ENCODE measurements at places on chromosomes 3 and 15.

GRCh38 chr3:42805141-42805821 is 991 bp upstream of the HIGD1A start:
- DNase-seq, result no peak

DNA sequence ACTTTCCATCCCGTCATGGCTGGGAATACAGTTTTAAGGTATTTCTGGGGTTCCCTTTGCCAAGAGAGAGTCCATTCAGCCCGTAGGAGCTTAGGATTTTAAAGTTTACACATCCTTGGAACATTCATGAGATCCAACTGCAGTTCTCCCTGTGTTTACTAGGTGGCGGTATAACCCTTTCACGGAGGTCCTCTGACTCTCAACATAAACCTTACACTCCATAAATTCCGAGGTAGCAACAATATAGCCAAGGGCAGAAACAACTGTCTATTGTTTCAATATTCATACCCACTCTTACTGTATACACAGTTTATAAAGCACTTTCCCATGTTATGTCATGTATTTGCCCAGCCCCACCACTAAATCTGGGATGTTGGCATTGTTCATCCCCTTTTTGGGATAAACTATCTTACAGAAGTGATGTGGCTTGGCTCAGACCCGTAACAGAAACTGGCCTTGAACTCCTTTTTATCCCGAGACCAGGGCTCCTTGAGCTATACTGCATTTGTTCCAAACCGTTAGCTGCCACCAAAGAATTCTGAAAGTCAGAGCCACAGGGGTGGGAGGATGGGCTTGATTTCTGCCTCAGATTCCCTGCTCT is 69.2 kb upstream of the COL6A5 start:
- DNase-seq, result peak; percentile 50

- DNase-seq, result no peak
These were observed 33.3 kb downstream of the CMTM6 start for GRCh38 chr3:32469151-32469874.

GRCh38 chr3:25128735-25129134 is 299.3 kb upstream of the RARB start:
- DNase-seq, result no peak

- DNase-seq, result no peak
These were observed 114.6 kb downstream of the XXYLT1 start for GRCh38 chr3:195156286-195156890.

- DNase-seq, result peak; percentile 16
These were observed 124.1 kb upstream of the MME start for GRCh38 chr3:154955907-154956533.

DNA sequence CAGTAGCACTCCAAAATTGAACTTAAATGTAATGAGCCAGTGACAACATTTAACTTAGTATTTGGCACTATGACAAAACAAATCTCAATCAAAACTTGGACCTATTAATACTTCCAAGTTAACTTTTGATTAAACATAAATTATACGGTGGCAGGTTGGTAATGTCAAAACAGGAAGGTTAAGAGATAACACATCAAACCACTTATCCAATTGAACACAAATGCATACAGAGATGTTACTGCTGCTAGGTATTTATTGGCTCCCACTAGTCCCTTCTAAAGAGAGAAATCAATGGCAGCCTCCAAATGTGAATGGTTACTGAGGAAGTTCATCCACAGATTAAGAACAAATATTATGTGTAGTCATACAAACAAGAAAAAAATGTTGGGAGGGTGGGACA is 1.8 kb downstream of the GSK3B start:
- DNase-seq, result peak; percentile 14

DNA sequence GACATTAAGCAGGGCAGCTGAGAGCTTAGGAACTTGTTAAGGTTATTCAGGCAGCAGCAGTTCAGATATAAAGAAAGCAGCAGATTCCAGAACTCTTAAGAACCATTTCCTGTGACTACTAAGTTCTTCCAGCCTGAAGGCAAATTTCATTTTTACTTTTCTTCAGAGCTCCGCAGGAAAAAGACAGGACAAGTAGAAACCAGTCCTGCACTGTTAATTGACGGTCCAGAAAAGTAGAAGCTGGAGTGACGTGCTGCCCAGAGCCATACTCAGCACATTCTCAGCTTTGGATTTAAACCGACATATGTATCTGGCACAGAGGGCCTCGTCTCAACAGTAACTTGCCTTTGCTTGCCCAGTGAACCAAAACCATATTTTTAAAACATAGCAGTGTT is 219.4 kb upstream of the STRIT1 start:
- DNase-seq, result no peak

DNA sequence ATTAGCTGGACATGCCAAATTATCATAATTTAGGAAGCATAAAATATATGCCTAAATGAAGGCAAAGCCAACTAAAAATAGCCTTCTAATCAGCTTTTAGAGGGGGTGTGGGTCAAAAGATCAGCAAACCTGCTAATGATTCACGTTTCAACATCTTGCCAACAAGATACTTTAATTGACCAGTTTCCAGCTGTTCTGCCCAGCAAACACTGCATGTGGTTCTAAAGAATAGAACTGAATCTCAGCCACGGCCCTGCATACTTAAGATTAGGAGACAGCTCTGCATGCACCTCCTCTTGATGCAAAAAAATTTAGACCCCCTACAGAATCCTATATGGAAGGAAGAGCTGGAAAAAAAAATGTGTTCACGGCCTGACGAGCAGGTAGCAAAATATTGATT is 500.5 kb downstream of the TBL1XR1 start:
- no peak for DNase-seq

DNA sequence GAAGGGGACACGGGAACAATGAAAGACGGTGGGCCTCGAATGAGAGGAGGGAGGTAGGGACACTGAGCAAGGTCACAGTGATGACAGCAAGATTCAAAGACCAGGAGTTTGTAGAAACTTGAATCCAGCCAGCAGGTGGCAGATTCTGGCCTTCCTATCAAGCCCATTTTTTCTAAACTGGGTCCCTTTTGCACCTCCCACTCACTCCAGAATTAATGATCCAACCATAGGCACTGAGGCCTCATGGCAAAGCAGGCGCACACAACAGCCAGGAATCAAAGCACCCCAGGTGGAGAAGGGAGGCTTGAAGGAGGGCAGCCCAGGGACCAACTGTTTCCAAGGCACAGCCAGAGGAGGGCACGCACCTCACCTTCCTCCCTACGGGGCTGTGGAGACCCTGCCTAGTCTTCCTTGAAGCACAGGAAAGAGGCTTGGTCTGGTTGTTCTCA is 90.2 kb downstream of the ANP32A start:
- peak; percentile 70 for DNase-seq

DNA sequence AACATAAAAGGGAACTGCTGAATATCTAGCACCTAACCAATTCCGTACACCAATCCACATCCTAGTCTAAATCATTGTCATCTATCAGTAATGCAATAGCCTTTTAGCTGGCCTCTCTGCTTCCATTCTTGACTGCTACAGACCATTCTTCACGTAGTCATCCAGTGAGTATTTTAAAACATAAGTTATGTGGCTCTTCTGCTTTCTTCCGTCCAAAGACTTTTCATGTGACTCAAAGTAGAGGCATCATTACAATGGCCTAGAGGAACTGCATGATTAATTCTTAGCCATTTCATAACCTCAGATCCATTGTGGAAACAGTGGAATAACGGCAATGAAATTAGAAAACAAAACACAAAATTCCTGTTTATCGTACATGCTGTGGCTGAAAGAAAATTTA is 88.9 kb upstream of the CBLB start:
- no peak for DNase-seq

- no peak for DNase-seq
These were observed 48.2 kb upstream of the MYO5C start for GRCh38 chr15:52343831-52344230.
